A673 (cell line): ENCODE measurements at places on chromosomes 6 and 20.

DNA sequence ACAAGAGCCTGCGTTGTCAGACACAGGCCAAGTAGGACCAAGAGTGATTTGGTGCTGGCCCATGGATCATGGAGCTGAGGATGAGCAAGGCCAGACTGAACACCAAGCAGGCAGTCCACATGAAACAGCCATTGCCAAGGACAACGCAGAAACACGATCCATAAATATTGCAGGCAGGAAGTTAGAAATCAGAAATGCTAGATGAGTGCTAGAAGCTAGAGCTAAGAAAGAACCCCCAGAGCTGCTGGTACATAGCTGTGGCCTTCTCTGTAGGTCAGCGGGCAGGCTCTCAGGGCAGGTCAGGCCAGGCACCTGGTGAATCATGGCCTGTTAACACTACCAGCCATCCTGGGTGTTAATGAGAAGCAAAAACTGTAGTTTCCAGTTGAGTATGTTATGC lies 119.7 kb downstream of the ALDH8A1 start:
- DNase-seq = no peak

GRCh38 chr6:168364793-168365421 lies 45.3 kb upstream of the DACT2 start:
- DNase-seq = no peak

- peak; percentile 84 for DNase-seq
These were observed 27.3 kb downstream of the GSTA3 start for GRCh38 chr6:52881996-52882841.

- no peak for DNase-seq
These were observed 122.2 kb downstream of the FYN start for GRCh38 chr6:111750753-111751673.

GRCh38 chr20:49781676-49782075 lies 31.0 kb upstream of the SLC9A8 start:
- no peak for DNase-seq

DNA sequence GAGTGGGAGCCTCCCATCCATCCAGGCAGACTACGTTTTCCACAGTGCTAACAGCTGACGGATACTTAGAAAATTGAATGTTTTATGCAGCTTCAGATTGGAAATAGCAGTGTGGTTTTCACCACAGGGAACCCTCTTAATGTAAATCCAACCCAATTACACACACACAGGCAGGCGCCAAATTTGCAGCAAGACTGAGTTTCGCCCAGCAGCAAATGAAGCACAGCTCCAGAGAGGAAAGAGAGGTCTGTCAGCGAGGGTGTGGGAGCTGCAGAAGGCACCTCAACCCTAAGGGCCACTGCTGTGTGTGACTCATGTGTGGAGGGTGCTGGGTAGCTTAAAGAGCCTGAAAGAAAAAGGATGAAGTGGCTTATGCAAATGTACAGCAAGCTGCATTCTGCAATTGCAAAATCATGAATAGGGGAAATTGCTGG lies 365.7 kb downstream of the MAFB start:
- DNase-seq = peak; percentile 97

DNA sequence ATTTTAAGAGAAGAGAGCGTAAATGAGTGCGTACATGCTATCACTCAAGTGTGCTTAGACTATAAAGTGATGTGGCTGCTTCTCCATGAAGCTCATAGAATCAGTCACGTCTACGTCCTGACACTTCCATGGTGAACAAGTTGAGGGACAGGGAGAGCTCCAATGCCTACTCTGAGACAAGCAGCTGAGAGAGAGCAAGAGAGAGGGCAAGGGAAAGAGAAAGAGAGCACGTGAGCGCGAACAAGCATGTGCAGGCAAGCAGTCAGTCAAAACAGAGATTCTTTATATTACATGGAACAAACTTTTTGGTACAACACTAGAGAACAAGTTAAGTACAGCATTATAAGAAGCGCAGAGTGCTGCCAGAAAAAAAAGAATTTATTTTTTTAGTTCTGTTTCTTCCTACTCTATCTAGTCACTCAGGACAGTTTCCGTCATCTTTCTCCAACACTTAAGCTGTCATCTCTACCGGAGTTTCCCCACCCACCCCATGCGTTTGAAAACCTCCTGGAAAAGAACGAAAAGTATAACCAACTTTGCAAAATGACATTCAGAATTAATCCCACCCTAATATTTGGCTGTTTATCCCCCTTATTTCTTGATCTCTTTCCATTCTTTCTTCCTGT lies 61.8 kb downstream of the EPB41L2 start:
- DNase-seq = no peak

GRCh38 chr6:42315991-42316970 lies 98.6 kb upstream of the MRPS10 start:
- DNase-seq = no peak

GRCh38 chr6:34557228-34557627 lies 1.1 kb upstream of the SPDEF start:
- no peak for DNase-seq

DNA sequence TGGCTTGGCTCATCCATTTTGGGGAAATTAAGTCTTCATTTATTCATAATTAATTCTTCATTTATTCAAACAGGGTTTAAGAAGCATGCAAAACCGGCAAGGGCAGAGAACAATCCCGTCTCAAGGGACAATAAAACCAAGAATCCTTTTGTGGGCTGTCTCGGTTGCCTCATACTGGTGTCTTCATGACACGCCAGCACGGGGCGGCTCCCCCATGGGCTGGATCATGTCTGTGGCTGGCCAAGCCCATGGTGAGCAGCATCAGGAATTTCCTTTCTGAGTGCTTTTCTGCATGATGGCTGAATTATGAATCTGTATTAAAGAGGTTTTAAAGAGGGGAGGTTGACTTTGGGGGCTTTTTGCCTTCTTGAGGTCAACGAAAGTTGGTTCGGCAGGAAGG lies 38.3 kb upstream of the DUSP22 start:
- peak; percentile 19 for DNase-seq

- DNase-seq = peak; percentile 9
These were observed 92.1 kb downstream of the FOXC1 start for GRCh38 chr6:1701668-1702353.

GRCh38 chr20:10352934-10353824 lies 80.8 kb downstream of the MKKS start:
- DNase-seq = peak; percentile 82

GRCh38 chr6:29665942-29666825 lies 9.3 kb downstream of the MOG start:
- no peak for DNase-seq

DNA sequence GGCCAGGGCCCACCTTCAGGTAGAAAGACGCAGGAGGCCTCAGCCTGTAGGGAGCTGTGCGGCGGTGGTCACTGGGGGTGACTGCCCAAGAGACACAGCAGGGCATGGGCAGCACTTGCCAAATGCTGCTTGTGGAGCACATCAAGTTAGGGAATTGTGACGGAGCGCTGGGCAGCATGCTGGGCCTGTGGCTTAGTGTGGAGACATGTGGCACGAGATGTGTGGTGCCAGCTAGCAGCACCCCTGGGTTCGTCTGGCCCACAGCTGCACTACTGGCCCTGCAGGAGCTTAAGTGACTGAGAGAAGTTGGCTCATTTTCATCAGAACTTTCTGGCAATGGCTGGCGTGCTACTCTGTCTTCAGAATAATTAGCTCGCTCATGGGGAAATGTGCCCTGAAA lies 213.1 kb upstream of the SYNDIG1 start:
- DNase-seq = no peak

DNA sequence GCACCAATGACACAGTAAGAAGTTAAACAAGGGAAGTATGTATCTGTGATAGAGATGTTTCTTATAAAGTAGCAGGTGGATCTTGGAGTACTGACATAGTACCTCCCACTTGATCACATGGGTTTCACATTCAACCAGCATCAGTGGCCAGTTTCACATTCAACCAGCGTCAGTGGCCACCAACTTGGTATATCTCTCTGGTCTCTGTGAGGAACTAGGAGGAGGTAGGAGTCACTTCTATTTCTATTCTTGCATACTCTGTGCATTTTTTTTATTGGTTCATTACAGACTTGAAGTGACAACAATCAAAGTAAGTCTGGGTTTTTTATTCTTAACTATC lies 200.3 kb upstream of the SIM1 start:
- DNase-seq = no peak

DNA sequence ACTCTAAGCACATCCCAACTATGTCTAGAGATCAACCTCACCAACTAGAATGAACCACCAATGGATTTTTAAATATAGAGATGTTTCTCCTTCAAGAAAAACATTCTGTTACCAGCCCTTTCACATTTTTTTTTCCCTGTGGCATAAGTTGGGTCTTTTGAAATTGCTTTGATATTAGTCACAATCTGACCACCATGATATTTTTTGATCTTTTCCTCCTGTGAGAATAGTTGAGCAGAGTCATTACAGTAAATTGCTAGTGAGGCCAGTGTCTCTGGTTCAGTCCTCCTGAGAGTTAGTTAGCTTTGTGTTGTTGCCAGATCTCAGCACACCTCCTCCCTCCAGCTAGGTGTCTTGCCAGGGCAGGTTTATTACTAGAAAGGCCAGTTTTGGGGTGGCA lies 79.7 kb upstream of the MYLIP start:
- no peak for DNase-seq

DNA sequence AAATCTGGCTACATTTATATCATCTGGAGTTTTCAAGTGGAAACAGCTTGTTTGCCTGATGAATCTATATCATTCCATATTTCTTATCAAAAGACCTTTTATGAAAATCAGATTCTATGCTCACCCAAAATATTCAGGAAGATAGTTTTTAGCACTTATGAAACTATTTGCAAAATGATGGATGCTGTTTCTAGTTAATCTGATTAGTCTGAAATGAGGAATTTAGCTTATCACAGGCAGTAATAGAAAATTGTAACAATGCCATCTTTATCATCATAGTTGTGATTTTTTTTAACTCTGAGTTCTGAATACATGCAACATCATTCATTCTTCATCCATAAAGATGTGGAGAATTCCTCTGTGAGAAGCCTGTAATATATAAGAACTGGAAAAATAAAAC lies 229.7 kb downstream of the PLCB1 start:
- no peak for DNase-seq

DNA sequence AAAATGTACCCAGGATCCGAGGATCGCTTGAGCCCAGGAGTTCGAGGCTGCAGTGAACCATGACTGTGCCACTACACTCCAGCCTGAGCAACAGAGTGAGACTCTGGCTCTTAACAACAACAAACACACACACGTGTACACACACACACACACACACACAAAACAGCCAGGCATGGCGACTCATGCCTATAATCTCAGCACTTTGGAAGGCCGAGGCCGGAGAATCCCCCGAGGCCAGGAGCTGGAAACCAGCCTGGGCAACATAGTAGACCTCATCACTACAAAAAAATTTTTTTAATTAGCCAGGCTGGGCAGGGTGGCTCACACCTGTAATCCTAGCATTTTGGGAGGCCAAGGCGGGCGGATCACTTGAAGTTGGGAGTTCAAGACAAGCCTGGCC lies 23.3 kb upstream of the ARFGEF2 start:
- DNase-seq = no peak

DNA sequence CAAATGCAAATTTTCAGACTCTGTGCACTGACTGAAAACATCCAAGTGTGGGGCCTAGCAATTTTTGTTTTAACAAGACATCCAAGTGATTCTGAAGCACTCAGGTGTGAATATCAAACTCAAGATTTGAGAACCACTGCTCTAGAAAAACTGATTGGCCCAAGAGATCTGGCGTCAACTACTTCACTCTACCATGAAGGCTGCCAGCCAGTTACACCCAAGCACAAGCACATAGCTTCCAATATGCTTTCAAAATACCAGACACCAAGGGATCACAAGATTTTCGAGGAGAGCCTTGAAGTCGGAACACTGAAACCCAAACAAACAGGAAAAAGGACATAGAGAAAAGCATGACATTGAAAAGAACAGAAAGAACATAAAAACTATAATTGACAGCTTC lies 140.2 kb downstream of the PTCHD4 start:
- no peak for DNase-seq

DNA sequence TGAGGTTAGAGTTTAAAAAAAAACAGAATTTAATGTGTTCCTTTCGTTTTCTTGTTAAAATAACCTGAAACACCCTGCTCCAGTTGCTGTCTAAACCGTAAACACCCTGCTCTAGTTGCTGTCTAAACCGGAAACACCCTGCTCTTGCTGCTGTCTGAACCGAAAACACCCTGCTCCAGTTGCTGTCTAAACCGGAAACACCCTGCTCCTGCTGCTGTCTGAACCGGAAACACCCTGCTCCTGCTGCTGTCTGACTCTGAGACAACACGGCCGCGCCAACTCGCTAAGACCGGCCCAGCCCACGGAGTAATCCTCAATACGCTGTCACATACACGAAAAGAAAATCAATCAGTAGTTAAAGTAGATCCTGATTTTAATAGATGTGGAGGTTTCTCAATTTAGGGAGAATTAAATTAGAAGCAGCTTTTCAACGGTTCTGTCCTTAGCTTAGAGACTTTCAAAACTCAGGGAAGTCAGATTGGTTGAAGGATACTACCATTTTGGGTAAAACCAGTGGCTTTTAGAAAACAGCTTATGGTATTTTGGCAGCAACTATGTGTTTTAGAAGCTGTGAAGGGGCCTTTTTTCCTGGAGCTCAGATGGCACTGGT lies 98.3 kb downstream of the RAMACL start:
- peak; percentile 94 for DNase-seq

DNA sequence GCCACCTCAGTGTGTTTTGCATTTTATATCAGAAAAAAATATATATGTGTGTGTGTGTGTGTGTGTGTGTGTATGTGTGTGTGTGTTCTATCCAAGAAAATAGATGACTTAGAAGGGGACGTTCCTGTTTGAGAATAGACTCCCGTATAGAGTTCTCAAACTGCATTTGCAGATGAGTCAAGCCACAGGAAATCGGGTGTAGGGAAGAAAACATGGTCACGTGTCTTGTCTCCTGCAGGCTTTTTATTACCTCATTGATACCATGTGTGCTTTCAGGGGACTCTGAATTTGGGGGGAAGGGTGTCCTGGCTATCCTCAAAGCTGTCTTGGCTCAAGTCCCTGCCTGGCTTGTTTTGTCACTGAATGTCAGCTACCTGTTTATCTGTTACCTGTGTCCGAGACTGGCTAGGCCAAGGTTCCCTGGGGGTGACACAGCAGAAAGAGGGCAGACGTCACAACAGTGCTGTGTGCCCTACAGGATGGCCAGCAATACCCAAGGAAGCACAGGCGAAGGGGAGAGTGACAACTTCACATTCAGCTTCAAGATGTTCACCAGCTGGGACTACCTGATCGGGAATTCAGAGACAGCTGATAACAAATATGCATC lies 55.7 kb upstream of the NOP56 start:
- peak; percentile 67 for DNase-seq

- DNase-seq = no peak
These were observed 20.0 kb downstream of the KHDRBS2 start for GRCh38 chr6:62265906-62266525.
